ENCODE measurements at places on chromosomes 2 and 18.
A peak's percentile ranks its signal among the peaks of the same experiment; 100 is the strongest.

- no peak for DNase-seq
Observed at GRCh38 chr2:10863047-10863446, 48.7 kb upstream of the KCNF1 start.

DNA sequence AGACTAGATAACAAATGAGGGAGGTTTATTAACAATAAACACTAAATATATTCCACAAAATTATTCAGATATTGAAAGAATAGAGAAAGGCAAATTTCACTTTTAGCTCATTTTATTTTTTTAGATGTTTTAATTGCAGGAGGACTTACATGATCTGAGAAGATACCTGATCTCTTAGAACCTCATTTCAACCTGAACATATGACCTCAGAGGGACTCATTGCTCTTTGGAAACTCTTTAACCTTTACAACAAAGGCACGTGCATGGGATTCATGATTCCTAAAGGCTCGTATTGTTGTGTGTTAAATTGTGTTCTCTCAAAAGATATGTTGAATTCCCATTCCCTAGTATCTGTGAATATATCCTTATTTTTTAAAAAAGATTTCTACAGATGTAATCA lies 35.7 kb upstream of the ITGA4 start:
- DNase-seq, result no peak

- no peak for DNase-seq
Observed at GRCh38 chr18:35464831-35465279, 32.9 kb downstream of the INO80C start.

DNA sequence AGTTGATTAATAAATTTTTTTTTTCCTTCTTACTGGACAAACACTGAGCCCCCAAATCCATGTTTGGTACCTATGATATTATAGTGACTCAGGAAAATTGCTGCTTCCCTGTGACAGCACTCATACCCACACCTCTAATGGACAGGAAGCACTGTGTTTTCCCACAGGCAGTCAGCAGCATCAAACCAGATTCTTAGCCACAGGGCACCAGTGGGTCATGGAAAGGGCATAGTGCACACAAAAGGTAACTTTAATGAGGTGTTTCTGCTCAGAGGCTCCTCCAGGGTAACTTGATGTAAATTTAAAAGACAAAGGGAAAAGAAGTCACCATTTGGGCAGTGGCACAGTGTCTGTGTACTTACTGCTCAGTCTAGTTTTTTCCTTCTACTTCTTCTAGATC lies 34.1 kb downstream of the SERPINB11 start:
- peak; percentile 47 for DNase-seq

- DNase-seq, result peak; percentile 42
Observed at GRCh38 chr2:239758279-239758877, 266.8 kb downstream of the NDUFA10 start.

All from NCI-H460 (cell line).